ENCODE measurements at places on chromosomes 16 and 17.

DNA sequence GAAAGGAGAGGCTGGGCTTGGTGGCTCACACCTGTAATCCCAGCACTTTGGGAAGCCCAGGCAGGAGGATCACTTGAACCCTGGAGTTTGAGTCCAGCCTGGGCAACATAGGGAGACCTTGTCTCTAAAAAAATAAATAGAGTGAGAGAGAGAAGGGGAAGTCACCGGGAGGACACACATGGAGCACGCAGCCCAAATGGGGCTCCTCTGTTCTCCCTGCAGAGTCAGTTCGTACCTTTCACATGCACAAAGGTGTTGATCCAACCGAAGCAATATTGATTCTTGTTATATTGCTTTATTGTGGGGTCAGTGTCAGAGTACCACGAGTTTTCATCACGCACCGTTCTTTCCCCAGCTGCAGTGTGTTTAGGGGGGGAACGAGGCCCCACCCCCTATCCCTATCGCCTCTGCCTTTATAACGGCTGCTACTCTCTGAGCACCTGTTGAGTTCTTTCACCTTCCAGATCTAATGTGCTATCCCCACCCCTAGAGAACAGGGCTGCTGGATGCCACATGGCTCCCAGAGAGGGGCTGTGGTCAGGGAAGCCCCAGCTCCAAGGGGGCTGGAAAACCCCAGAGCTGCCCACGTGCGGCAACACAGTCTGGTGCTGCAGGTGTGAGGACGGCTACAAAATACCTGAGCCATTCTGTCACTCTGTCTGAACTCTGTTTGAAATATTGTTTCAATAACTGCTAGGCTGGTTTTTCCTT, 1.0 kb upstream of the TMEM235 start:
- peaks cover 45% of the 10 kb centered on the region for H3K27me3 ChIP-seq
- DNase-seq = no peak
- no peaks in the 10 kb centered on the region for H3K36me3 ChIP-seq
- no peak overlapping the region for H3K27ac ChIP-seq
- H3K4me1 ChIP-seq = peaks cover 14% of the 10 kb centered on the region
- H3K4me3 ChIP-seq = no peak overlapping the region

DNA sequence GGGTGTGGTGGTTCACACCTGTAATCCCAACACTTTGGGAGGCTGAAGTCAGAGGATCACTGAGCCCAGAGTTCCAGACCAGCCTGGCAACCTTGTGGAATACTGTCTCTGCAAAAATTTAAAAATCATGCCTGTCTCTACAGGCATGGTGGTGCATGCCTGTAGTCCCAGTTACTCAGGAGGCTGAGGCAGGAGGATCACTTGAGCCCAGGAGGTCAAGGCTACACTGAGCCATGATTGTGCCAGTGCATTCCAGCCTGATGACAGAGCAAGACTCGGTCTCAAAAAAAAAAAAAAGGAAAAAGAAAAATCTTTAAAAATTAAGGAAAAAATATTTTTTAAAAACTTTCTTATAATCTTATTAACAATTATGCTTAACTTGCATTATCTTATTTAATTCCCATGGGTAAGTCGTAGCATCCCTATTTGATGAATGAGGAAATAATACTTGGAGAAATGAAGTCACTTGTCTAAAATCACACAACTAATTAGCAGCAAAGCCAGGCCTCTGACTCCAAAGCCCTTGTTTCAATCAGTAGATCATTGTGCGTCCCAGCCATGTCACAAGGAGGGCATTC, 13.6 kb downstream of the MFSD11 start:
- peaks cover 8% of the 10 kb centered on the region for H3K4me1 ChIP-seq
- peaks cover 23% of the 10 kb centered on the region for H3K36me3 ChIP-seq
- DNase-seq = no peak
- no peak overlapping the region for H3K4me3 ChIP-seq
- H3K27ac ChIP-seq = no peak overlapping the region

- H3K36me3 ChIP-seq = no peaks in the 10 kb centered on the region
- no peak overlapping the region for H3K4me3 ChIP-seq
- no peak for DNase-seq
- peaks cover 5% of the 10 kb centered on the region for H3K4me1 ChIP-seq
- H3K27ac ChIP-seq = no peak overlapping the region
Measured at GRCh38 chr17:58231641-58232040, 6.7 kb upstream of the LPO start.

GRCh38 chr16:73071131-73071940, 23.4 kb upstream of the ZFHX3 start:
- H3K27me3 ChIP-seq = peaks cover 20% of the 10 kb centered on the region
- no peaks in the 10 kb centered on the region for H3K36me3 ChIP-seq
- no peak overlapping the region for H3K27ac ChIP-seq
- peaks cover 41% of the 10 kb centered on the region for H3K4me1 ChIP-seq

- peaks cover 5% of the 10 kb centered on the region for H3K27me3 ChIP-seq
- H3K36me3 ChIP-seq = peaks cover 7% of the 10 kb centered on the region
- H3K4me1 ChIP-seq = no peaks in the 10 kb centered on the region
- H3K27ac ChIP-seq = no peak overlapping the region
Measured at GRCh38 chr16:15752717-15753488, 102.9 kb downstream of the NDE1 start.
